ENCODE measurements at places on chromosomes 12 and 14. TPM values are rescaled to one million over a fixed set of nuclear protein-coding genes. Genes with fewer than 3 reads are reported as not detected.
A peak's percentile ranks its signal among the peaks of the same experiment; 100 is the strongest.

DNA sequence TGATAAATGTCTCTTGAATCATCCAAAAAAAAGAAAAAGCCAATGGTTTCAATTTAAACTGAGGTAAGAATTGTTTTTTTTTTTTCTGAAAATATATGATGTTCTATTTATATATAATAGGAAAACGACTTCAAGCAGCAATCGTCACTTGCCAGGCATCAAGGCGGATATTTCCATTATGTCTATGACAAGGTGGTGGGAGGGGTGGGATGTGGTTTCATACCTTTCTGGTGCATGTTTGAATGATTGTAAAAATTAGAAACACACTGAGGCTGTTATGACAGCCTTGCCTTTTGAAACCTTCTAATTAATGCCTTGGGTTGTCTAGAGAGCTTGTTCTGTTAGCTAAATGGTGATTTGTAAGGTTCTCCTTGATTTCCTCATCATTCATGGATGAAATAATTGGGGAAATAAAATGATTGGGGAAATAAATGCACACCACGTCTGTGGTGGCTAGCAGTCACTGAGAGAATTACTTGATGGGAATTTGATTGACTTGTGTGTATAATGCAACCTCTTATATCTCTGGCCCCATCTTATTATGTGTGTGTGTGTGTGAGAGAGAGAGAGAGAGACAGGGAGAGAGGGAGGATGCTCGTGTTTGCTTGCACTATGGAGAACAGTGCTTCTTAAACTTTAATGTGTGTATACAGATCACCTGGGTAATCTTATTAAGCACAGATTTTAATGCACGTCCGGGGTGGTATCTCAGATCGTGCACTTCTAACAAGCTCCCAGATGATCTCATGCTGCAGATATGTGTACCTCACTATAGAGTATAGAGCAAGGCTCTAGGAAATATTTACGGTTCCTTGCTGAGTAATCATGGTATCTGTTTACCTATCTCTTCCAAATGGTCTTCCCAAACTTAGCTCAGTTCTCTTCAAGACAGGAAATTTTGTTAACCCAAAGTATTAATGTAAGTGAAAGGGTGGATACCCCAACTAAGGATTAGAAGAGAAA lies 502.6 kb downstream of the DIO2 start:
- no peak overlapping the region for H3K4me3 ChIP-seq
- H3K4me1 ChIP-seq = peaks cover 5% of the 10 kb centered on the region
- no peaks in the 10 kb centered on the region for H3K27me3 ChIP-seq
- no peak overlapping the region for H3K27ac ChIP-seq

- H3K4me1 ChIP-seq = no peaks in the 10 kb centered on the region
- no peak overlapping the region for H3K27ac ChIP-seq
- no peak overlapping the region for H3K4me3 ChIP-seq
- H3K36me3 ChIP-seq = no peaks in the 10 kb centered on the region
Observed at GRCh38 chr12:87939182-87939581, 90.0 kb downstream of the C12orf50 start.

- DNase-seq = no peak
- no peak overlapping the region for H3K4me3 ChIP-seq
- no peaks in the 10 kb centered on the region for H3K4me1 ChIP-seq
- no peak overlapping the region for H3K27ac ChIP-seq
Observed at GRCh38 chr12:59151243-59151642, 230.9 kb upstream of the LRIG3 start.

DNA sequence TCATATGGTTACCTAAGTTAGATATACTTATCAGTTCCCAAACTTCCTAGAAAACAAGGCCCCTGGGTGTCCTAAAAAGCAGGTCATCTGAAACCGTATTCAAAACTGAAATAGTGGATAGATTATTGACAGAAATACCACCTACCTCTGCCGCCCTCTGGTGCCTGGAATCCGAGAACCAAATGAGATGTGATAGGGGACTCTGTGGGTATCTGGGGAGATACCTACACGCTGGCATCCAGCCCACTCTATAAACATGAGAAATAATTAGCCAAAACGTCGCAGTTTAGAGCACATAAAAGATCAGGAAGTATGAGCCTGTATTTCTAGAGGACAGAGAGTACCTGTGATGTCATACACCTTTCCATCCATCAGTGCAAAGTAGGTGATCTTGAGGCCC lies 4.4 kb downstream of the ORMDL2 start:
- H3K4me1 ChIP-seq = peaks cover 25% of the 10 kb centered on the region
- no peaks in the 10 kb centered on the region for H3K27me3 ChIP-seq
- peaks cover 40% of the 10 kb centered on the region for H3K36me3 ChIP-seq
- H3K4me3 ChIP-seq = no peak overlapping the region
- DNase-seq = no peak

- no peaks in the 10 kb centered on the region for H3K27me3 ChIP-seq
- H3K27ac ChIP-seq = no peak overlapping the region
- no peak for DNase-seq
- peaks cover 14% of the 10 kb centered on the region for H3K4me1 ChIP-seq
Observed at GRCh38 chr12:25271486-25272098, 20.9 kb upstream of the KRAS start.

GRCh38 chr14:70032016-70032415 lies 152.8 kb downstream of the SMOC1 start:
- no peak overlapping the region for H3K27ac ChIP-seq
- H3K36me3 ChIP-seq = no peaks in the 10 kb centered on the region
- no peaks in the 10 kb centered on the region for H3K4me1 ChIP-seq

- H3K36me3 ChIP-seq = no peaks in the 10 kb centered on the region
- H3K4me1 ChIP-seq = no peaks in the 10 kb centered on the region
- no peak overlapping the region for H3K27ac ChIP-seq
- no peak for DNase-seq
- peaks cover 25% of the 10 kb centered on the region for H3K27me3 ChIP-seq
Observed at GRCh38 chr14:100692859-100693558, 33.7 kb upstream of the DLK1 start.

DNA sequence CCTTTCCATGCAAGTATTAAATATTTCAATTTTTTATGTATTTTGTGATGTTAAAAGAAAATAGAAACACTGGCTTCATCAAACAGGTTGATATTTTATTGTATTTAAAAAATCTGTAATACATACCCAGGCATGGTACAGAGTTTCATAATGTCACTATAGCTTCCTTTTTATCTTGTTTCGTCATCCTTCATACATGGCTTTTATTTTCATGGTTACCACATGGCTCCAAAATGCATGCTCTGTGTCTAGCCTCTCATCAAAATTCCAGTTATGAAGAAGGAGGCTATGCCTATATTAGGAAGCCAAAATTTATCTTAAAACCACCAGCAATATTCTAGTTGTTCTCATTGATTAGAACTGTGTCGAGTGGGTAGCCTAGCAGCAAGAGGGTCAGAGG lies 464.8 kb downstream of the BTG1 start:
- DNase-seq = no peak
- H3K4me1 ChIP-seq = no peaks in the 10 kb centered on the region
- H3K27me3 ChIP-seq = no peaks in the 10 kb centered on the region
- H3K36me3 ChIP-seq = no peaks in the 10 kb centered on the region
- no peak overlapping the region for H3K4me3 ChIP-seq

GRCh38 chr14:30748343-30748742 lies 126.0 kb upstream of the COCH start:
- no peaks in the 10 kb centered on the region for H3K4me1 ChIP-seq
- no peak overlapping the region for H3K4me3 ChIP-seq
- H3K27me3 ChIP-seq = no peaks in the 10 kb centered on the region

GRCh38 chr12:100399095-100399494 lies 42.2 kb downstream of the SLC17A8 start:
- H3K27me3 ChIP-seq = no peaks in the 10 kb centered on the region
- no peak for DNase-seq
- H3K27ac ChIP-seq = no peak overlapping the region
- H3K36me3 ChIP-seq = no peaks in the 10 kb centered on the region

DNA sequence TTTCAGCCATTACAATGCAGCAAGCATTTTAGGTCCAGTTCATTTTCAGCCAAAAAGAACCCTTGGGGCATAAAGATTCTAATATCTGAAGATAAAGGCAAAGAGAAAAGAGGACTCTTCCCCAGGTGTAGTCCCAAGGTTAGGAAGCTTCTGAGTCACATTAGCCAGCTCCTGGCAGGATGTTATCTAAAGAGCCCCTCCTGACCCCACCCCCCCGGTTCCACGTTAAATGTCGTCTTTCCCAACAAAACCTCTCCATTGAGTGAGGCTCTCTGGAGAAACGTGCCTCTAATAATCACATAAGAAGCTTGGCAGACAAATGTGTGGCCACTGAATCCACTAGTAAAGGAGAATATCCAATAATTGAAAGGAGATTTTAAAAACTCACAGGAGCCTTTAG lies 267.7 kb downstream of the GALC start:
- H3K4me1 ChIP-seq = no peaks in the 10 kb centered on the region
- no peak overlapping the region for H3K27ac ChIP-seq
- no peak overlapping the region for H3K4me3 ChIP-seq
- no peaks in the 10 kb centered on the region for H3K27me3 ChIP-seq

GRCh38 chr12:95629392-95629791 lies 78.1 kb upstream of the USP44 start:
- DNase-seq = no peak
- peaks cover 21% of the 10 kb centered on the region for H3K4me1 ChIP-seq
- H3K27ac ChIP-seq = no peak overlapping the region
- H3K36me3 ChIP-seq = no peaks in the 10 kb centered on the region
- H3K27me3 ChIP-seq = no peaks in the 10 kb centered on the region

DNA sequence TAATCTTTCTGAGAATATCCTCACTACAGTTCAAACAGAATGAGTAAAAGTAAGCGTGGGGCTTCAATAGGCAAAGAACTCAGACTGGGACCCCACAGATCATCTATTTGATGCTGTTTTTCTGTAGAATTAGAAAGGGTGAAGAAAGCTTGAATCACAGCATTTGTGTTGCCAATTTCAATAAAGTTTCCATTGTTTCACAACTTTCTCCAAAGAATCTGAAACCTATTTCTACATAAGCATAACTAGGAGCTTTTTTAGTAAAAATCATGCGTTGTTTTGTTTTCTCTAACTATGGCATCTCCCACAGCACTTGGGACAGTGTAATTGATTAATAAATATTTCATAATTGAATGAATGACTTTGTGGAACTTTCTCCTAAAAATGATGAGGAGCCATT lies 16.7 kb upstream of the NEDD1 start:
- no peaks in the 10 kb centered on the region for H3K36me3 ChIP-seq
- no peak overlapping the region for H3K27ac ChIP-seq
- H3K4me1 ChIP-seq = no peaks in the 10 kb centered on the region
- no peaks in the 10 kb centered on the region for H3K27me3 ChIP-seq

- no peak for DNase-seq
- peaks cover 6% of the 10 kb centered on the region for H3K36me3 ChIP-seq
- no peak overlapping the region for H3K4me3 ChIP-seq
- no peaks in the 10 kb centered on the region for H3K4me1 ChIP-seq
Observed at GRCh38 chr12:9084417-9084816, 31.3 kb downstream of the A2M start.

- no peaks in the 10 kb centered on the region for H3K27me3 ChIP-seq
- no peaks in the 10 kb centered on the region for H3K36me3 ChIP-seq
- DNase-seq = no peak
- no peak overlapping the region for H3K27ac ChIP-seq
- no peaks in the 10 kb centered on the region for H3K4me1 ChIP-seq
Observed at GRCh38 chr12:66684222-66684621, 5.3 kb upstream of the GRIP1 start.

DNA sequence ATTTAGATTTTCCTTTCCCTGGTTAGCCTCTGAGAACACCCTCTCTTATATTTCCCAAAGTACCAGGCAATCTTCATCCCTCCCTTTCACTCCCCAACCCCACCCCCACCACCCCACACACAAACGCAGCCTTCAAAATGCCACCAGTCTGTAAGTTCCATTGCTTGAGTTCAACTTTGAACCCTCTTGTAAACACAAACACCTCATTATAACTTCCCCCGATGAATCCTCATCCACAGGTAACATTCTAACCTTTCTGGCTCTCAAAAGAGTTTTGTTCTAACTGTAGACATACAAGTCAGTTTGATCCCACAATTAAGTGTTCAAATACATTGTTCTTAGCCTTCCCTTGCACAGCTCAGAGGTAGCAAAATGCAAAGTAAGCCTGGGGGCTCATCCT lies 199.4 kb upstream of the FOXN3 start:
- DNase-seq = no peak
- peaks cover 20% of the 10 kb centered on the region for H3K4me1 ChIP-seq
- no peak overlapping the region for H3K27ac ChIP-seq
- H3K27me3 ChIP-seq = no peaks in the 10 kb centered on the region
- H3K4me3 ChIP-seq = no peak overlapping the region

- no peak overlapping the region for H3K27ac ChIP-seq
- no peaks in the 10 kb centered on the region for H3K36me3 ChIP-seq
- H3K4me3 ChIP-seq = no peak overlapping the region
- no peaks in the 10 kb centered on the region for H3K27me3 ChIP-seq
- no peak for DNase-seq
Observed at GRCh38 chr12:85644508-85644907, 191.7 kb downstream of the RASSF9 start.

- H3K36me3 ChIP-seq = no peaks in the 10 kb centered on the region
- H3K4me3 ChIP-seq = no peak overlapping the region
- no peaks in the 10 kb centered on the region for H3K4me1 ChIP-seq
Observed at GRCh38 chr12:93234641-93235040, 143.1 kb upstream of the NUDT4 start.

DNA sequence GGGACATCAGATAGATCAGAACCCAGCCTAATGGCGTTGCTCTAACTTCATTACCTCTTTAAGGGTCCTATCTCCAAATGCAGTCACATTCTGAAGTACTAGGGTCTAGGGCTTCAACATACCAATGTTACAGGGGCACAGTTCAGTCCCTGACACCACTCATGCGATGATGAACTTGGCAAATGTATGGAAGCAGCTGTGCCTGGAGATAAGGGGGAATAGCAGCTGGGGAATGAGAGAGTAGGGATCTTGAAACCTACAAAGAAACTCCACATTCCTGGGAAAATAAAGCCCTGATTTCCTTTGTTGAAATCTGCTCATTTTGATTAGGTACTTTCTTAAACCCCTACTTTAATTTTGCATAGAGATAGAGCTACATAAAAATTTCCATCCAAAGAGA lies 20.5 kb upstream of the TMCC3 start:
- no peaks in the 10 kb centered on the region for H3K4me1 ChIP-seq
- DNase-seq = no peak
- H3K27ac ChIP-seq = no peak overlapping the region
- H3K4me3 ChIP-seq = no peak overlapping the region
- no peaks in the 10 kb centered on the region for H3K27me3 ChIP-seq

GRCh38 chr14:23550131-23550811 lies 1.3 kb downstream of the ZFHX2 start:
- no peaks in the 10 kb centered on the region for H3K27me3 ChIP-seq
- DNase-seq = no peak
- peak overlapping the region; percentile 70 for H3K4me3 ChIP-seq

DNA sequence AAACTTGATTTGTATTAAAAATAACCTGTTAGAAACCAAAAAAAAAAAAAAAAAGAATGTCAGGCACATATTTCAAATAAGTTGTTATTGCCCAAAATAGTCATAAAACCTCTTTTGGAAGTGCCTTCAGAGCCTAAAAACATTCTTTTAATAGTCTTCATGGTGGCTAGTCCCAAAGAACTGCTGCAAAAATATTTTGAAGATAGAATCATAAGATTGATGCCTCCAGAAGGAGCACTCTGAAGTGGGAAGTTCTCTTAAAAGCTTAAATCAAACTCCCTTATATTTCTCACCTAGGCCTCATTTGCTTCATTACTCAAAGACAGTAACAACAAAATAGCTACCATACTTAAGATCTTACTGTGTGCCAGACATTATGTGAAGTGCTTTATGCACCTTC lies 27.2 kb upstream of the NT5DC3 start:
- H3K36me3 ChIP-seq = no peaks in the 10 kb centered on the region
- no peak overlapping the region for H3K4me3 ChIP-seq
- DNase-seq = no peak
- peaks cover 51% of the 10 kb centered on the region for H3K4me1 ChIP-seq

ADAM21 gene
- 0.27 TPM for total RNA-seq

PTPRQ gene
- total RNA-seq = 1.9 TPM

TMEM116 gene
- 16.6 TPM for total RNA-seq

HAL gene
- total RNA-seq = not detected

PIWIL1 gene
- not detected for total RNA-seq

CCDC196 gene
- total RNA-seq = not detected

SERPINA12 gene
- not detected for total RNA-seq

PRKAG1 gene
- 66.5 TPM for total RNA-seq

ESR2 gene
- 0.16 TPM for total RNA-seq

PSMC1 gene
- total RNA-seq = 67.3 TPM

All from sigmoid colon (tissue), 7 donors.